ENCODE measurements at places on chromosomes 2 and 18. TPM values are rescaled to one million over a fixed set of nuclear protein-coding genes. Genes with fewer than 3 reads are reported as not detected.

CXCR1 gene
- total RNA-seq: not detected

DGKD gene
- total RNA-seq: 6.5 TPM

BOLL gene
- total RNA-seq: not detected

CYP27C1 gene
- total RNA-seq: 2.4 TPM

NEB gene
- total RNA-seq: 0.29 TPM

ACKR3 gene
- total RNA-seq: 26.8 TPM

ASPRV1 gene
- total RNA-seq: 0.29 TPM

CDCA7 gene
- 1.1 TPM for total RNA-seq

SERPINB7 gene
- total RNA-seq: 0.36 TPM

ASXL3 gene
- not detected for total RNA-seq

CNDP1 gene
- not detected for total RNA-seq

SLC8A1 gene
- 82.9 TPM for total RNA-seq

DNMT3A gene
- total RNA-seq: 18.5 TPM

RGPD4 gene
- total RNA-seq: not detected

SPTBN1 gene
- total RNA-seq: 250 TPM

RAB27B gene
- 99.0 TPM for total RNA-seq

VAMP5 gene
- total RNA-seq: 21.8 TPM

L3MBTL4 gene
- total RNA-seq: 0.88 TPM
